CD4-positive, alpha-beta T cell treated with Interleukin-4 for 1 hour (primary cell): ENCODE measurements at places on chromosomes 12 and 14.

GRCh38 chr12:5586201-5586600 is 154.3 kb downstream of the NTF3 start:
- no peak for DNase-seq

GRCh38 chr12:1918081-1918883 is at the start of gene CACNA2D4:
Gene CACNA2D4, minus strand, starts transcription at chr12:1918652. Its CDS starts 179 bp downstream, at chr12:1918473.
- DNase-seq: no peak

GRCh38 chr12:28235015-28235414 is 44.8 kb downstream of the CCDC91 start:
- no peak for DNase-seq

GRCh38 chr14:85529803-85530574 is at the start of gene FLRT2:
Gene FLRT2, plus strand, starts transcription at chr14:85530144. Its CDS starts 91,371 bp downstream, at chr14:85621515.
- no peak for DNase-seq

DNA sequence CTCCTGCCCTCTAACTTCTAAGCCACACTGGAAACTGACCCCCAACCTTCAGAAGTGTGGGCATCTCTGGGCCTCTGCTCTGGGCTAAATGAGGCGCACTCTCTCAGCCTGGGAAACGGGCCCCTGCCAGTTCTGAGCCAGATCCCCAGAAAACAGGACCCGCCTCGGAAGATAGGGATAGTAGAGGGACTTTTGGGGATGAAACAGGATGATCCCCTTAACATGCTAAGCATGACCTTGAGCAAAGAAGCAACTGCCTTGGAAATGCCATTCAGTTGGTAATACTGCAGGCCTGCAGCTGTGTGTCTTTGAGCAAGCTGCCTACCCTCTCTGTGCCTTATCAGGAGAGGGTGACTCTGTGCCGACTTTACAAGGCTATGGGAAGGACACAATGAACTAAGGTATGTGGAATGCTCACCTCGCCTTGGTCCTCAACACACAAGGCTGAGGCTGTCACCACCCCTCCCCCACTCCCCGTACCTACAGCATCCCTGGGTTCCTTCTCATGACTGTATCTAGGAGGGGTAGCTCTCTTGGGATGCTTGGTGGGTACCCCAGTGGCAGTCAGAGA is 54.0 kb downstream of the NCOR2 start:
- no peak for DNase-seq

DNA sequence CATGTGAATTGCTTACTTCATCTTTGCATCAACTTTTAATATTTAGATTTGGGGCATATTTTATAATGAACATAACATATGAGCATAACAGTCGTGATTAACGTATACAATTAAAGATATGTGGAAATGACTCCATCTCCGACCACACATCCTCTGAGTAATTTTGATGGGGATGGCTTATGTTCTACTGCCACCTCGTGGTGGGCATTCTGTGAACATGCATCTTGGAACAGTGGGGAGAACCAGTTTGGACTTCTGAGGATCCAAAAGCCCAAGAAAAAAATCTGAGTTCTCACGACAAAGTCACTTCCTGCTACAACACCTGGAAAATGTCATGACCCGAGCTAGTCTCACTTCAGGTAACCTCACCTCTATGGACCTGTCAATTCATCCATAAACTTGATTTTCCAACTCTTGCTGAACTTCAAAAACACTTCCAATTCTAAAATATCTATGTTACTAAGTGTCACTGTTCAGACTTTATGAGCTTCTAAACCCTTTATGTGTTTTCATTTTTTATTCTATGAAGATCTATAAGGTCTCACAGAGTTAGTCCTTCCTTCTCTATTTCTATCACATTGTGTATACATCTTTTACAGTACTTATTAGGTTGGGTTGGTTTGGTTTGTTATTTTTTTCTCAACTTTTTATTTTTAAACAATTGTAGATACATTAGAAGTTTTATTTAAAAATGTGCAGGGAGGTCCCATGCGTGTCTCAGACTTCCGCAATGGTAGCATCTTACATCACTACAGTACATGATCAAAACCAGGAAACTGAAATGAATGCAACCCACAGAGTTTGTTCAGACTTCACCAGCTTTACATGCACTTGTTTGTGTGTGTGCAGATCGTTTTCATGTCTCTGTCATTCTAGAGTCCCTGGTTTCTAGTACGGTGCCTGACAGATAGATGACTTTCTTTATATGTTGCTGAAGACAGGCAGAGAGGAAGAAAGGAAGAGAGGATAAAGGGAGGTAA is 38.2 kb upstream of the STAB2 start:
- DNase-seq: peak; percentile 66

DNA sequence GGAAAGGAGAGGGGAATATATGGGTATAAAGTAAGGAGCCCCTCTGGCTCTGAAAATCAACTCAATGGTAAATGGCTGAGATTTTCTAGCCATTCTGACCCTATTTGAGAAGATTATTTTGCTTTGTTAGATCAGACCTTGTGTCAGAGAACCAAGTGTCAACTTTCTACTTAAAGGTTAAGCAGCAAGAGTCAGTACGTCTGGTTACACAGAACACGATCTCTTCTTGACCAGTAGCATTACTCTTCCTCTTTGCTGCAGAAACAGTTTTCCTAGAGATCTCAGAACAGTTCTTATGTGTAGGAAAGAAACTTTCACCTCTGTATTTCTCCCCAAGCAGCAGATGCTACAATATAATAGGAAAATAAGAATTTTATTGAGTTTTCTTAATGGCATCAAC is 47.4 kb upstream of the BTG1 start:
- no peak for DNase-seq

DNA sequence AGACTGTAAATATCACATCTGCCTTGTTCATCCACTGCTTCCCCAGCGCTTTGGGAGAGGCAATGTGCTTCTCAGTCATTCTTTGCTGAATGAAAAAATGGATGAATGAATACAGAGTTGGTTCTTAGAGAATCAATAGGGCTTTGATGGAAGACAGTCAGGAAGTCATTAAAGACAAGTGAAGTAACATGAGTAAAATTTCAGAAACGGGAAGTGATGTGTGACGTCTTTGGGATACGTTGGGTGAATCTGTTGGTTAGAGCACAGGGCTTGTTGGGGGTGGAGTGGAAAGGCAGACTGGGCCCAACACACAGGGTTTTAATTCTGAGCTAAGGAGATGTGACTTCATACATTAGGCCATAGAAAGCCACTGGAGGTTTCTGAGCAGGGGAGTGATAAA is 39.0 kb upstream of the NRXN3 start:
- DNase-seq: no peak

DNA sequence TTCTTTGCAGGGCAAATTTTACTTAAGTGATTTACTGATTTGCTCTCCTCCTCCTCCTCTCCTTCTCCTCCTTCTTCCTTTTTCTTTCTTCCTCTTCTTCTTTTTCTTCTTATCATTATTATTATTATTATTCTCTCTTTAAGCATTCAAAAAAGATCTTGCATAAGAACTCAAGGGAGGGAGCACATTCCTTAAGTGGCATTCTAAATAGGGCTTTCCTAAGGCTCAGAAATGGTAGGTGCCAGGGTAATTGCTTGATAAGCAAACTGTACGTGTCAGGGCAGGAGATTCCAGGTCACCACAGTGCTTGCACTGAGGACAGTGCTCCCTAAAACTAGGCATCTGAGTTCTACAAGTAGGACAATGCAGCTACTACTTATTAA is 92.4 kb downstream of the SPTSSA start:
- no peak for DNase-seq

DNA sequence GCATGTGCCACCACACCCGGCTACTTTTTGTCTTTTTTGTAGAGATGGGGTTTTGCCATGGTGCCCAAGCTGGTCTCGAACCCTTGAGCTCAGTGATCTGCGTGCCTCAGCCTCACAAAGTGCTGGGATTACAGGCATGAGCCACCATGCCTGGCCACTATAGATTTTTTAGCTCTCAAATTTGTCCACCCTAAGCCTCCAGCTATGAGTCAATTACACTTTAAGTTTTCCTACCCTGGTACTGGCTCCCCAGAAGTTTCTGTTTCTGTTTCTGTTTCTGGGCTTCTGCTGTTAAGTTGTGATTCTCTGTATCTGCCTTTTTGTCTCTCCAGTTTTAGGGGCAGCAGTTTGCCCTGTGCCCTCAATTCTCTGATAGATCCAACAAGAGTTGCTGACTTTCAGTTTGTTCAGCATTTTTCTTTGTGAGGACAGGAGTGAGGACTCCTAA is 4.4 kb upstream of the TINF2 start:
- DNase-seq: peak; percentile 69

GRCh38 chr12:27207615-27208413 is 36.3 kb upstream of the STK38L start:
- no peak for DNase-seq

DNA sequence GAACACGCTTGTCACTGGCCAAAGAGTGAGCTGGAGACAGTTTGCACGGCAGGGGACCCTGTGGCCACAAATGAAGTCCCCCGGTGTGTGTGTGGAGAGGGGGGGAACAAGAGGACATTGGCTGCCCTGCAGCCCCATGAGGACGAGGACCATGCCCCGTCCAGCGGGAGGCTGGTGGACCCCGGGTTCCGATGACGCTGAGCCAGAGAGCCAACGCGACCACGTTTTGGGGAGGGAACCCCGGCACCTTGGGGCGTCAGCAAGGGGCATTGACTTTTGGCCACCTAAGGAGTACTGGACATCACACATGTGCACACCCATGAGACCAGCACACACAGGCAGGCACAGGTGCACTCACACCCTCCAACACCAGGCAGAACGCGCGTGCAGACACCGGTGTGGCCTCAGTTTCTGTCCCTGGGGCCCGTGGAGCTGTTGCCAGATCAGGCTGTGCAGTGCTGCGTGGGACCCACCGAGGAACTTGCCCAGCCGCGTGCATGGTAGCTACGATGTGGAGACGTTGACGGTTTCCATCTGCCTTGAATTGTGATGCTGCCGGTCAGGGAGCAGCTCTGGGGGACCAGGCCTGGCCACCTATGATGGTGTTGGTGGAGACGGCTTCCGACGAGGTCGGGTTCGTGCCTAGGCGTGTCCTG is 26.5 kb downstream of the NOC4L start:
- DNase-seq: no peak

DNA sequence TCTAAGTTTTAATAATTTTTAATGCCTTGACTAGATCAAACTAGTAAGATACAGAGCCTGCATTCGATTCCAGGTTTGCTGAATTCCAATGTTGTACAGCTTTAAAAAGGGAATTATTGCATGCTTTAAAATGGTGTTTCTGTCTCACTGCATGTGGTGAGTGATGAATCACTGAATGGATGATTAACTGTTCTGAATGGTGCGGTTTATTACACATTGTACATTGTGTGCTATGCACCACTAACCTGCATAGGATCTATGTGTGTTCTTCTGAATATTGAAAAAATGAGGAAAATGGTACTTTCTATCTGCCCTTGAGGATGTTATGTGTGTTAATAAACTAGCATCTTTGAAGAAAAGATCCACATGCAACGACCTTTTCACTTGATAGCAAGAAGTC is 231.7 kb downstream of the NRXN3 start:
- DNase-seq: no peak

- DNase-seq: no peak
These were observed 33.8 kb downstream of the CCDC92 start for GRCh38 chr12:123938679-123939480.

DNA sequence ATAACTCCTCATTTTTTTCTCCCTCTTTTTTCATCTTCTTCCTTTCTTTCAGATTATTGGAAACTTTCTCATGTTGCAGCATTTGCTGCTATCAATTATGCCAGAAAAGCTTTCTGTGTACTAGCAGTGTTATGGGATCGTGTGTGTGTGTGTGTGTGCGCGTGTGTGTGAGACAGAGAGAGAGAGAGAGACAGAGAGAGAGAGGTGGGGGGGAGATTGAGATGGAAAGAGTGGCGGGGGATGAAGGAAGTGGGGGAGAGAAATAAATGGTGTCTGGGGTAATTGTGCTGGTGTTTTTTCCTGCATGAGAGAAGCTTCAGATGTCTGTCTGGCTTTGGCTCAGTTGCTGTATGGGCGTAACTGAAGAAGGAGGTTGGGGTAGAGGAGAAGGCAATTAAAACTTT is 268.9 kb downstream of the RAD51B start:
- no peak for DNase-seq

DNA sequence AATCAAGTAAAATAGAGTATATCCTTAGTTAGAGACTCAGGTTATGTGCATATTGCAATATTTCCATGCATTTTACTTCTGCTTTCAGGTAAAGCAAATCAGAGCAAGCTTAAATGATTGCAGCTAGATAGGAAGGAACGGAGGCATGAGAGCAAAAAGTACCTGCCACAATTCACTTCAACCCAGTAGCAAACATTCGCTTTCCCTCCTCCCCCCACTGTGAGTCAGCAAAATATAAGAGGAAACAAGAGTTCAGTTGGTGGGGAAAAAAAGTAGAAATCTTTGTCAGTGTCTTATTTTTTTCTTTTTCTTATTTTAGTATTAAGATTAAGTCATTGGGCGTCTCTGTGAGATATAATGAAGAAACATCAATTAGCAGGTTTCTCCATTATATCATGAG is 475.4 kb downstream of the NPAS3 start:
- DNase-seq: no peak
